Heart right ventricle (tissue), 16 donors: ENCODE measurements at places on chromosomes 1 and 21. TPM values are rescaled to one million over a fixed set of nuclear protein-coding genes. Genes with fewer than 3 reads are reported as not detected.

- DNase-seq = no peak
These were observed 160.2 kb downstream of the ADSS2 start for GRCh38 chr1:244291236-244292201.

GRCh38 chr1:220326578-220326977, 54.3 kb upstream of the RAB3GAP2 start:
- DNase-seq = no peak

- no peak for DNase-seq
These were observed 128.2 kb upstream of the SPATA6 start for GRCh38 chr1:48600182-48600581.

GRCh38 chr1:226608699-226609505, 60.3 kb downstream of the STUM start:
- peak; percentile 67 for DNase-seq

DNA sequence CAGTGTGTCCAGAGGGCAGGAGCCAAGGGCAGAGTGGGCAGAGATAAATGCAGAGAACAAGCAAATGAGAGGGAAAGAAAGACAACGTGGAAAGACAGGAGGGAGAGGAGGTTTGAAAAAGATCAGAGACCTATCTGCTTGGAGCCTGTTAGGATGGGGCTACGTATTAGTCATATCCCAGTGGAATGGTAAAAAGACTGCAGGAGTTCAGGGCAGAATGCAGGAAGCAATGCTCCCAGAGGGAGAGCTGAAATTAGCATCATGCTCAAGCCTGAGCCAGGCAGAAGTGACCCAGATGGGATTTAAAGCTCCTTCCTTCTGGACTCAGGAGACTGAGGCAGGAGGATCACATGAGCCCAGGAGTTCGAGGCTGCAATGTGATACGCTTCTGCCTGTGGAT, 261.3 kb upstream of the CHRM3 start:
- no peak for DNase-seq

GRCh38 chr21:44012474-44013379, 618 bp downstream of the TRAPPC10 start:
- DNase-seq = peak; percentile 53

DNA sequence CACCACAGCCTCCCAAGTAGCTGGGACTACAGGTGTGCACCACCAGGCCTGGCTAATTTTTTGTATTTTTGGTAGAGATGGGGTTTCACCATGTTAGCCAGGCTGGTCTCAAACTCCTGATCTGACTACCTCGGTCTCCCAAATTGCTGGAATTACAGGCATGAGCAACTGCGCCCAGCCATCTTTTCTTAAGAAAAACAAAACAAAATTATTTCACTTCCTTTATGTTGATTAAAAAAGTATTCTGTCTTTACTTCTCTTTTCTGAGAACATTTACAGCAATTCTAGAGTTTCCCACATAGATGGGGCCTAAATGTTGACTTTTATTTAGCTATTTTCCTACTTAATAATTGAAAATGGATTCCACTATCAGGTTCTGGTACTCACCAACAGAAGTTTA, 17.3 kb upstream of the TMEM183A start:
- no peak for DNase-seq

DNA sequence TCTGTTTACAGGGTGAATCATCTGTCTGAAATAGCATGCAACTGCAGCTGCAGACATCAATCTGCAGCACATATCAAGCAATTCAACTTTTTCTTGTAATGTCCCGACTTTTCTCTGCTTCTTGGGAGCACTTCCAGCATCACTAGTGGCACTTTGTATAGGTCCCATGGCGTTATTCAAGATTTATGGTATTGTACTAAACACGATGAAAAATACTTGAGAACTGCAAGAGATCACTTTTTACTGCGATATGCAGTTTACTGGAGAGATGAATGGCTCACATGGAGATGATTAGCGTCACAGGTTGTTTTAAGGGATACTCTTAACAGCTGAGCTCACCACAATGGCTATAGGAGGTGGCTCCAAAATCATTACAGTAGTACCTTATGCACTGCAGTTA, 7.2 kb upstream of the SCMH1 start:
- no peak for DNase-seq

- DNase-seq = no peak
These were observed 59.3 kb upstream of the FBXO28 start for GRCh38 chr1:224054611-224055010.

DNA sequence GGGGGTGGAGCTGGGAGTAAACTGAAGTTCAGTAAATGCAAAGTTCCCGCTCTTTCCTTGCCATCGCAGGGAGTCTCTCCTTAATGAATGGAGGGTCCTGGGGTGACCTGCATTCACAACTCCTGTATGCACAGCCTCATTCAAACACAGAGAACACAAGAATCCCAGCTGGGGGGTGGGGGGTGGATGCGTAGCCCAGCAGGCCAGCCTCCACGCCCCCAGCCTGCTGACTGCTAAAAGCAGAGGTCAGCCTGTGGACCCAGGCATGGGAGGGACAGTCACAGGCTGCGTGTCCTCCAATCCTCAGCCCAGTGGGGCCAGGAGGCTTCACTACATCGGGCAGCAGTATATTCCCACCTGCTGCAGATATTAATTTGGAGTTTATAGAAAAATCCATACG, 263.1 kb downstream of the GRIK3 start:
- DNase-seq = no peak

DNA sequence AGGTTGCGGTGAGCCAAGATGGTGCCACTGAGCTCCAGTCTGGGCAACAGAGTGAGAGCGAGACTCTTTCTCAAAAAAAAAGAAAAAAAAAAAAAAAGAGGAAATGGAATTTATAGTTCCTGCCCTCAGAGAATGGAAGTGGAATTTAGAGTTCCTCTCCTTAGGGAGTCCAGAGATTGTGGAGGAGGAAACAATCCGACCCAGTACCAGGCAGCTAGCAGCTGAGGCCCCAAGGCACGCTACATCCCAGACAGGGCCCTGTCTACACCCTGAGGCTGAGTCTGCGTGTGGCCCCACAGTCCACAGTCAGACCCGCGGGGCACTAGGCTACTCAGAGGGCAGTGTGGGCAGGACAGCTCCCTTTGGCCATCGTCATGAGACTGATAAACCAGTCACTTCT, 1.9 kb upstream of the MFN2 start:
- no peak for DNase-seq

- no peak for DNase-seq
These were observed 37.5 kb downstream of the TRPM2 start for GRCh38 chr21:44390886-44391285.

GRCh38 chr1:119227456-119227855, 87.0 kb upstream of the WARS2 start:
- no peak for DNase-seq

DNA sequence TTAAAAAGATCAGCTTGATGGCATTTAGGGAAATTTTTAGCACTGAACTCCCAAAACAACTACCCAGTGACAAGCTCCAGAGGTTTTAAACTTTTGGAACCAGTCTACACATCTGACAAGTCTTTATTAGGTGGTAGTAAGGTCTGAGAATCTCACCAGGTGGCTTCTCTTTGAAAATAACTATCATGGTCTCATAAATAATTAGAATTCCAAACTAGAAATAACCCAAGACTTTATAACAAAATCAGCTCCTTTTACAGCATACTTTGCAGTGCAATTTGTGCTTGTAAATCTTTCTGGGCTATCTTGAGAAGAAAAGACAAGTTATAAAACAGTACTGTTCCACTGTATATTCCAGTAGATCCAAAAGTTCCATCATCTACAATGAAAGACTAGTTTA, 108.7 kb downstream of the LTN1 start:
- no peak for DNase-seq

DNA sequence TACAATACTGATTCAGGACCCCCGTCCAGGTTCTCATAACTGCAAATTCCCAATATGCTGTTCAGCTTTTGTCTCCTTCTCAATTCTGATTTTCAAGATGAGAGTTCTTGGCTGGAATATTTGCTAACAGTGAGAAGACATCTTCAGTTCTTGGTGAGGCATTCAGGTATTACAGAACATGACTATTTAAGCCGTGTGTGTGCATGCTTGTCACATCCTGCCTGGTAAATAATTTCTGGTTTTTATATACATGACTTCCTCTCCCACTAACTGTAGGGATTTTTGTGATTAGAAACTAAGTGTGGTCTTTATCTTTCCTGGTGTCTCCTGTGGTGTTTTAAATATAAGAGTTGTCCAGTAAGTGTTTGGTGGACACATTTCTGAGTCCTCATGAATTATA, 10.2 kb upstream of the SLC19A2 start:
- no peak for DNase-seq

- no peak for DNase-seq
These were observed 241.1 kb downstream of the PDE4B start for GRCh38 chr1:66033781-66034180.

DNA sequence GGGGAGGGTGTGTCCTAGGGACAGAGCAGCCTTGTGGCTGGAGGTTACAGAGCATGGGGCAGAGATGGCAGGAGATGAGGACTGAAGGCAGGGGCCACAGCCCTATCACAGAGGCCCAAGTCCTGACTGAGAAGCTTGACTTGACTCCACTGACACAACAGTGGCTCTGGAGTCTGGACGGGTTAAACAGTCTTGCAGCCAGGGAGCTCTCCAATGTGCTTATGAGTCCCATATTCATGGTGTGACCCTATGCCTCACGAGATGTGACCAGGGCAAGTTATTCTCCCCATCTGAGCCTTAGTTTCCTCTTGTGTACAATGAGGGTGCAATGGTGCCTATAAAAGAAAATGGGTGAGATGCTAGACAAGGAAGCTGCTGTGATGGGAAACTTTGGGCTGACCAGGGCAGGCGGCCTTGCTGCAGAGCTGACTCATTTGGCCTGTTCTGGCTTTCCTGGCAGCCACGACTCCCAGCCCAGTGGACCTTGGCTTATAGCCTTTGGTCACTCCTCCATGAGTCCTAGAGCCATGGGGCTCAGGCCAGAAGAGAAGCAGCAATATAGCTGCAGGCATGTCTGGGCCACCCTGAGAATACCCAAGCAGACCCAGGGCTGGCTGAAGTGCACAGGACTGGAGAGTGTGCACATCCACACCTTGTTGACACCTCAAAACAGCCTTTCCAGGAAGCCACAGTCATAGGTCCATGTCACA, 2.8 kb upstream of the TTC22 start:
- no peak for DNase-seq

DNA sequence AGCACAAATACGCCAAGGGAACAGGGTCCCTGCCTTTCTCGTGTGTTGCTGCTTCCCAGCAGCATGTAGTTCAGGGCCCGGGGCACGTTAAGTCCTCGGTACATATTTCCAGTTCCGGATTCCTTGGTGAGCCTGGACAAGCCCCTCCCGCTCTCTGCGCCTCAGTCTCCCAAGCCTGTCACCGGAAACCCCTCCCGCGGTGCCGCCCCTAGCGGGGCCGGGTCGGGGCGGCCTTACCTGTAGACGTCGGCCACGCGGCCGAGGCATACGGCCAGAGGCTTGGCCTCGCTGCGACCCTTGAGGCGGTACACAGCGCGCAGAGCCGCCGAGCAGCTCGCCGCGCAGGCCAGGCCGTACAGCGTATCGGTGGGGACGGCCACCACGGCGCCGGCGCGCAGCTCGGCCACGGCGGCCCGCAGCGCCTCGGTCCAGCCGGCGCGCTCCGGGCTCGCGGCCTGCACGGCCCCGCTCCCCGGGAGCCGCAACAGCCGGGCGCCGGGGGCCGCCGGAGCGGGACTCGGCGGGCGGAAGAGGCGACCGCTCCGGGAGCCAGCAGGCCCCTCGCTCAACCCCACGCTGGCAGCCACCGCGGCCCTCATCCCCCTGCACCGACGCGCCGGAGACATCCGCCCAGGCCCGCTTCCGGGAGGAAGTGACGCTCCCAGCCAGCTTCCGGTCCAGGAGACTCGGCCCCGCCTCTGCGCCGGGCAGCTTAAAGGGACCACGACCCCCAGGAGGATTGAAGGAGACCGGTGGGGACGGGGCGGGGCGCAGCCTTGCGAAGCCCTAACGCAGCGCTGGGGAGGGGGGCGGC, at the start of the genes C1orf122 and YRDC:
C1orf122 (plus strand) TSS at position 236 of the 814 bp plus-strand sequence. CDS start 615 bp downstream, outside the sequence.
YRDC (minus strand) TSS at position 654 of the 814 bp plus-strand sequence; CDS start at position 626, 28 bp downstream.
- DNase-seq = peak; percentile 95

DNA sequence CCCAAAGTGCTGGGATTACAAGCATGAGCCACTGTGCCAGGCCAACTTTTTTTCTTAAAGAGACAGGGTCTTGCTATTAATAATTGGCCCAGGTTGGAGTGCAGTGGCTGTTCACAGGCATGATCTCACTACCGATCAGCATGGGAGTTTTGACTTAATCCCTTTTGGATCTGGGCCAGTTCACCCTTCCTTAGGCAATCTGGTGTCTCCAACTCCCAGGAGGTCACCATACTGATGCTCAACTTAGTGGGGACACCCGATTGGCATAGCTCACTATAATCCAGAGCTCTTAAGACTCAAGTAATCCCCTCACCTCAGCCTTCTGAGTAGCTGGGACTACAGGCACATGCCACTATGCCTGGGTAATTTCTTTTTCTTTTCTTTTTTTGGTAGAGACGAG, 64.2 kb upstream of the SCYL3 start:
- DNase-seq = no peak

- no peak for DNase-seq
These were observed 499.4 kb downstream of the NPHP4 start for GRCh38 chr1:5492846-5493245.

RGS1 gene
- 0.70 TPM for total RNA-seq

TNFRSF1B gene
- total RNA-seq = 15.1 TPM

MRPL39 gene
- 48.4 TPM for total RNA-seq

RBM11 gene
- total RNA-seq = 0.47 TPM

RHOU gene
- 3.5 TPM for total RNA-seq

HLX gene
- total RNA-seq = 7.9 TPM

GUCA2A gene
- not detected for total RNA-seq

RBBP5 gene
- 9.0 TPM for total RNA-seq

ASCL5 gene
- total RNA-seq = not detected

ROR1 gene
- 30.4 TPM for total RNA-seq

PRMT6 gene
- total RNA-seq = 4.2 TPM

CYP4A22 gene
- total RNA-seq = not detected
